ENCODE measurements at places on chromosomes 6 and 20. TPM values are rescaled to one million over a fixed set of nuclear protein-coding genes. Genes with fewer than 3 reads are reported as not detected.

PROKR2 gene
- not detected for total RNA-seq

BPIFB1 gene
- total RNA-seq = not detected

RRBP1 gene
- total RNA-seq = 40.8 TPM

- no peaks in the 10 kb centered on the region for H3K4me1 ChIP-seq
- no peak overlapping the region for H3K27ac ChIP-seq
- peak; percentile 63 for DNase-seq
- no peak overlapping the region for H3K4me3 ChIP-seq
- H3K36me3 ChIP-seq = no peaks in the 10 kb centered on the region
Measured at GRCh38 chr20:17536944-17537444, 5.8 kb upstream of the BFSP1 start.

DNA sequence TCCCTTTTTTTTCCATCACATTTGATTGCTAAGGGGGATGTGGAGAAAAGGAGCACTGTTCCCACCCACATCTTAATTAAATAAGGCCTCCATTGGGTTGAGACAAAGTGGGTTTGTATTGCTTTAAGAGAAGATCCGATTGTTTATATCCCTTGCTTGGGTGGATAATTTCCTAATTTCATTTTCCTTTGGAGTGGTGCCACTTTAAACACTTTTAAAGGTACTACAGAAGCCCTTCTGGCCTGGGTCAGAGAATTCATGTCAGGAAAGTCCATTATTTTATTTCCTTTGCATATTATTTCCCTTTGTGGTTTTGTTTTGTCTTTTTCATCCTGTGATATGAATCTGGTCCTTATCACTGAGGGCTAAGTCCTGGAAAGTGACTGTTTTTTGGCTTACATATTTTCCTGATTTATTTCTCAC, 56.9 kb downstream of the PHACTR2 start:
- H3K27ac ChIP-seq = no peak overlapping the region
- no peaks in the 10 kb centered on the region for H3K36me3 ChIP-seq
- H3K27me3 ChIP-seq = no peaks in the 10 kb centered on the region
- no peak for DNase-seq
- H3K4me3 ChIP-seq = no peak overlapping the region

DNA sequence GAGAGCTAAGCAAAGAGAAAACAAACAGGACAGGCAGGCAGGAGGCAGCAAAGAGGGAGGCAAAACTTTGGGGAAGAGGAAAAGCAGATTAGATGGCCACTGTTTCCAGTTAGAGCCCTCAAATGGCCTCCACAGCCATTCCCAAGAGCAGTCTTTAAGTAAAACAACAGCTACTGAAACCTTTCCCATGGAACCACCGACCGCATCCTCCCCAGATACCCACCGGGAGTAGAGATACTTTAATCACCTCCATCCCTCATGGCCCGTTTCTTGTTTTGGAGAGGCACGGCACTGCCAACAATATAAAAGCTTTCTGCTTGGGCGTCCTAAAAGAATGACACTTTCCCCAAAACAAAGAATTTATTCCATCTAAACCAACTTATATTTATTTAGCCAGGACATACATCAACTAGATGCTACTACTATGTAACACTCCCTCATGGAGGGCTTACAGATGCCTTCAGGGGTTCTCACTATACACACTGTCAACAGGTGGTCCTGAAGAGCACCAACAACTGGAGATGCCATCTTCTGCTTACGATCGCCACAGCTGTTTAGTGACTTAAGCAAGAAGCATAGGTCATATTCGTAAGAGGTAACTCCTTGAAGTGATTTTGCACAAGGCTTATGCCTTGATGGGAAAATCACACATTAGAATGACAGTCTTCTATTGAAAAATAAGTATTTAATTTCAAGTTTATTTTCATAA, 43.4 kb downstream of the CNKSR3 start:
- no peaks in the 10 kb centered on the region for H3K36me3 ChIP-seq
- no peaks in the 10 kb centered on the region for H3K27me3 ChIP-seq
- no peak overlapping the region for H3K4me3 ChIP-seq
- H3K27ac ChIP-seq = no peak overlapping the region

- no peak for DNase-seq
- H3K27ac ChIP-seq = no peak overlapping the region
- no peaks in the 10 kb centered on the region for H3K4me1 ChIP-seq
- H3K27me3 ChIP-seq = no peaks in the 10 kb centered on the region
Measured at GRCh38 chr6:156174031-156174890, 602.9 kb upstream of the ARID1B start.

DNA sequence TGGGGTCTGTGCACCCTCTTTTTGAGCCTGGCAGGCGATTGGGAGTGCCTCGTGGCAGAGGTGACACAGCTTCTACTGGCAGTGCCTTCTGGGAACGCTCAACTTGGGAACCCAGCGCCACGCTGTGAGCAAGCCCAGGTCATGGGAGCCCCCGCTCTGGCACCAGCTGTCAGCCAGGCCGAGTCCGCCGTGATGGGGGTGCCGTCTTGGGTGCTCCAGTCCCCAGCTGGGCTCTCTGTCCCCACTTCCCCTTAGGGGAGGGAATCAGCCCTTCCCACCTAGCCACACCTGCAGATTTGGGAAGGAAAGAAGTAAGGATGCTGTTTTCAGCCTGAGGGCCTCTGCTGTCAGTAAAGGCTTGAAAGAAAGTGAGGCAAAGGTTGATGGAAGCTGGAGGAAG, 31.0 kb upstream of the NTSR1 start:
- no peaks in the 10 kb centered on the region for H3K36me3 ChIP-seq
- H3K4me3 ChIP-seq = no peak overlapping the region
- DNase-seq = no peak
- no peaks in the 10 kb centered on the region for H3K27me3 ChIP-seq
- no peaks in the 10 kb centered on the region for H3K4me1 ChIP-seq
- no peak overlapping the region for H3K27ac ChIP-seq
